ENCODE measurements at places on chromosomes 4 and X.

GRCh38 chrX:79375340-79375739, 8.2 kb upstream of the ITM2A start:
- DNase-seq = no peak

GRCh38 chrX:12685541-12685940, 105.7 kb upstream of the PRPS2 start:
- no peak for DNase-seq

GRCh38 chr4:25972984-25973745, 59.1 kb downstream of the SMIM20 start:
- DNase-seq = no peak

GRCh38 chr4:151721466-151721865, 39.3 kb downstream of the GATB start:
- no peak for DNase-seq

DNA sequence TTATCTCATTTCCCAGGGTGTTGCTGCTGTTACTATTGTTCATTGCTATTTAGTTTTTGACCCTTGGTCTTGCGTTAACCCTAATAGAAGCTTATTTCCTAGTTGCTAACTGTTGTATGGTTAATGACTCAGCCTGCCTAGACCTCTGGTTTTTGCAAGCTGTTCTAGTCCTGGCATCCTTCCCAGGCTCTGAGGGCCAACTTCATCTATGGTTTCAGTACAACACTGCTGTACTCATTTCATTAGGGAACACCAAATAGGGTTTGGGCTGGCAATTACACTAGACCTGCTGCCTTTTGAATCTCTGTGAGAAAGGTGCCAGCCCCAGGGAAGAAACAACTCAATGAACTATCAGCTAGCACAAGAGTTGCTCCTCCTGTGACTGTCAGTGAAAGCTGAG, 59.6 kb downstream of the DCX start:
- no peak for DNase-seq

DNA sequence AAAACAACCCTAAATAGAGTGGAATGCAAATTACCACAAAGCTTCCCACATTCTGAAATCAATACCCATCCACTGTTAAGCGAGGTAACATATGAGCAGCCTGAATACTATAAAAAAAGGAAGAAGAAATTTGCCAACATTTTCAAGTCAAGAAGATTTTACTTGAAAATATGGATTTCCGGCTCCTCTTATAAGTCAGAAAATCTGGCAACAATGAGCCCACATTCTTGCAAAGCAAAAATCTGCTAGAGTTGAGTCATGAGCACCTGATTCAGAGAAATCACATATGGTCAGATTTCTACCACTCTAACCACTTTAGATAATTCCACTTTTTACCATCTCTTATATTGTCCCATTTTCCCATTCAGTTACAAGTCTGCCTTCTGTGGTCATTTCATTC, 395.7 kb downstream of the DTHD1 start:
- DNase-seq = no peak

- DNase-seq = no peak
Observed at GRCh38 chrX:30340753-30341152, 31.6 kb upstream of the NR0B1 start.

GRCh38 chrX:53249408-53250042, 24.5 kb upstream of the KDM5C start:
- DNase-seq = no peak

DNA sequence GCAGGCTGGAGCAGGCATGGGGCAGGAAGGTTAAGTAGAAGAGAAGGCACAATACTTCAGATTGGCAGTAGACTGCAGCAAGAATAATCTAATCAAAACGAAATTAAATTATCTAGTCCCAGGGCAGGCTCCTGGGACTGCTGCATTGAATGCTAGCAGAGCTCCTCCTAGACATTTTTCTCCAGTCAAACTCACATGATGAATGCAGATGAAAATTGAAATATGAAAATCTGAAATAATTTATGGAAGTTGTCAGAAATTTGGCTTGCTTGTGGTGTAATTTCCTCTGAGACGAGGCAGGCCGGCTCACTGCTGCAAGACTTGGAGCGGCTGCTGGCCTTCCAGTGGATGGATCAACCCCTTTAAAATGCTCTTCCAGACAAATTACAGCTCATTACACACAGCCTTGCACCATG, 78.0 kb upstream of the TMEM33 start:
- DNase-seq = no peak

Data from kidney glomerular epithelial cell (primary cell).